LHCN-M2 (cell line): ENCODE measurements at places on chromosomes 7 and 10. TPM values are rescaled to one million over a fixed set of nuclear protein-coding genes. Genes with fewer than 3 reads are reported as not detected.

OR2F2 gene
- total RNA-seq: not detected in 2 replicates

TRPV5 gene
- total RNA-seq: not detected in 2 replicates

DNA sequence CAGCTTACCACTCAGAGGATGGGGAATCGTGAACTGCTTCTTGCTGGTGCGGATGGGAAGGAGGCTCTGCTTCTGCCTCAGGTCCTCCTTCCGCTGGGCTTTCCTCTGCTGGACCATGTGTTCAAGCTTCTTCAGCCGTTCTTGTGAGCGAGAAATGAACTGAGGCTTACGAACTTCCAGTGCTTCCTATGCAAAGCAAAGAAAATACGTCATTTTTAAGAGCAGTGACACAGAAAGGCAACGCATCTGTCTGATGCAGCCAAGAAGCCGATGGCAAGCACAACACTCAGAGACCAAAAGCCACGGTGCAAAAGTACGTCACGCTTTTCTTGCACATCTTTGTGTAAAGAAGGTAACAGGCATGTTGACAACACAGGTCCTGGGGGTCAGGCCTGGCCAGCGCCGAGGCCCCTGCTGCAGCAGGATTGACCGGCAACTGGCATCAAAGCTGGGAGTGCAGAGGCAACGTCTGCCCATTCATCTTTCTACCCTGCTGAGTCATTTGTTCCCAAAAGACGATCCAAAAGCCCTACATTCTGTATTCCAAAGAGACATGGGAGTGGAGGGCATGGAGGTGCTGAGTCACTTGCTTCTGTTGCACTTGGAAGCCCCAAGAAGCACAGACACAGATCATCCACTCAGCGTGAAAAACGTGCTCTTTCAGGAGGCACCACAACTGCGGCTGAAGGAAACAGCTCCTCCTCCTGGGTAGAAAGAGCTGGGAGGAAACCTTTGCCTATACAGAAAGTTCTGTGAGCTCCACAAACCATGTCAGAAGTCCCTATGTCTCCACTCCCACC, 71.0 kb upstream of the ADAM12 start:
- peak; percentile 96 for DNase-seq

ARMC3 gene
- total RNA-seq: not detected in 2 replicates

DNA sequence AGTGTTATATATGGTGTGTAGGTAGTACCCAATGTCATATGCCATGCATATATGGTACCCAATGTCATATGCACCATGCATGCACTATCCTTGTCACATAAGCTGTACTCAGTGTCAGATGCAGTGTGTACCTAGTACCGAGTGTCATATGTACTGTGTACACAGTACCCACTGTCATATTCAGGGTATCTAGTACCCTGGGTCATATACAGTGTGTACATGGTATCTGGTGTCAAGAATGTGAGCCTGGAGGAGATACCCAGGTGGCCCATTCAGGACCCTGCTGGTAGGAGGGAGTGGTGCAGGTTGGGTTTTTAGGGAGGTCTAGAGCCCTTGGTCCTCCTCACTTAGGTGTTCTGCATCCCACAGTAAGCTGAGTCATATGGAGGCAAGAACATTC, 1.8 kb downstream of the ZMYND11 start:
- DNase-seq: peak; percentile 37

GRCh38 chr10:101492205-101492604, 95.9 kb downstream of the POLL start:
- DNase-seq: no peak

DNA sequence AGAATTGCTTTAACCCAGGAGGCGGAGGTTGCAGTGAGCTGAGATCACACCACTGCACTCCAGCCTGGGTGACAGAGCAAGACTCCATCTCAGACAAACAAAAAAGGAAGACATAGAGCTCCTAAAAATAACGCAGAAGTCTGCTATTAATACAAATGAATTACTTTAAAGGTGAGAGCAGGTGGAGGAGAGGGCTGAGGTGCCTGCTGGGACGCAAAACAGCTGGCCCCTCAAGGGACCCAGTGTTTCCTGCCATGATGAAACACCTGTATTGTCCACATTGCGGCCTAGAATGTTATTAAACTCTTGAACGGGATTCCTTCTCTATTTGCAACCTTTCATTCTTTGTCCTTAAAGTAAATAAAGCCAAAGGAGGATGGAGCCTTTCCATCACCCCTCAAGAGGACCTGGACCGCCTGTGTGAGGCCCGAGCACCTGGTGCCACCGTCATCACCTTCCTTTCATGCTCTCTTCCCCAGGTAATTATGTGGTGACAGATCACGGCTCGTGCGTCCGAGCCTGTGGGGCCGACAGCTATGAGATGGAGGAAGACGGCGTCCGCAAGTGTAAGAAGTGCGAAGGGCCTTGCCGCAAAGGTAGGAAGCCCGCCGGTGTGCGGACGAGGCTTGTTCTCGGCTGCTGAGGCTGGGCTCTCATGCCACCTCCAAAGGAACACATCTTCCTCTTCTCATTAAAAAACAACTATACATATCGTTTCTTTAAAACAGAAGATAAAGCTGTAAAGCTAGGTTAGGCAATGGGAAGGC, 136.7 kb downstream of the EGFR start:
- no peak for DNase-seq

DNA sequence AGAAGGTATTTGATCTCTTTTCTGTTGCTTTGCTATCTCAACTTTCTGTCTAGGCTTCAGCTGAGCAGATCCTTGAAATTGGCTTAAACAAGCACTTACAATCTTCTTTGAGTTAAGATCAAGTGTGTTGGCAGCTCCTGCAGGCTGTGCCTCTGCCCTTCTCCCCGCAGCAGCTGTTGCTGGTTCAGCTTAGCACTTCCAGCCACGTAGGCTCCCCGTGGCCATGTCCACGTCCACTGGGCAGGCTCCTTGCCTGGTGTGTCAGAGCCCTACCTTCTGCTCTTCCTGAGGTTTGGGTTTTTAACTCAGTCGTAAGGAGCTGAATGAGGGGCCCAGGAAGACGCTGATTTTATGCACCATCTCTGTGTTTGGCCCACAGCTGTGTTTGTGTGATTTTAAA, 47.2 kb downstream of the CAMK1D start:
- no peak for DNase-seq

RGS10 gene
- 19.9 and 26.0 TPM in 2 replicates for total RNA-seq

PLAC9 gene
- not detected in 2 replicates for total RNA-seq

GRCh38 chr10:70433581-70434280, 7.8 kb downstream of the NODAL start:
- DNase-seq: peak; percentile 35
